ENCODE measurements at places on chromosomes 12 and 14. TPM values are rescaled to one million over a fixed set of nuclear protein-coding genes. Genes with fewer than 3 reads are reported as not detected.

DNA sequence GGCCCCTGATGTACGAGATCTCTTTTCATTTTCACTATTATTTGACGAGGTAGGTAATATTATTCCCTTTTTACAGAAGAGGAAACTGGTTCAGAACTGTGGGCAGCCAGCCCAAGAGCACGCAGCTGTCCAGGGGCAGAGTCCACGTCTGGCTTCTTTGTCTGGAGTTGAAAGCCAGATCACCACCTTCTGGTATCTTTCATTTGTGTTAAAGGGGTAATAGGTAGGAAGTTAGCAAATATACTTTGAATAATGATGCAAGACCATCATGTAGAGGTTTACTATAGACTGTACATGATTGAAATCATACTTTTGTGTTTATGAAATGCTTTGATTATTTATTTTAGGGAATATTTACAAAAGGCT is 144.1 kb upstream of the AMIGO2 start:
- no peak for DNase-seq

- peak; percentile 46 for DNase-seq
These were observed 83.0 kb upstream of the CCDC196 start for GRCh38 chr14:66403183-66403582.

- no peak for DNase-seq
These were observed 22.6 kb upstream of the KIF26A start for GRCh38 chr14:104115691-104116287.

The PLEK2 gene
- 0.51 TPM for total RNA-seq

- DNase-seq, result no peak
These were observed 57.0 kb downstream of the TECPR2 start for GRCh38 chr14:102419716-102420115.

All from dermis microvascular lymphatic vessel endothelial cell (primary cell).